ENCODE measurements at places on chromosomes 6 and 20.

DNA sequence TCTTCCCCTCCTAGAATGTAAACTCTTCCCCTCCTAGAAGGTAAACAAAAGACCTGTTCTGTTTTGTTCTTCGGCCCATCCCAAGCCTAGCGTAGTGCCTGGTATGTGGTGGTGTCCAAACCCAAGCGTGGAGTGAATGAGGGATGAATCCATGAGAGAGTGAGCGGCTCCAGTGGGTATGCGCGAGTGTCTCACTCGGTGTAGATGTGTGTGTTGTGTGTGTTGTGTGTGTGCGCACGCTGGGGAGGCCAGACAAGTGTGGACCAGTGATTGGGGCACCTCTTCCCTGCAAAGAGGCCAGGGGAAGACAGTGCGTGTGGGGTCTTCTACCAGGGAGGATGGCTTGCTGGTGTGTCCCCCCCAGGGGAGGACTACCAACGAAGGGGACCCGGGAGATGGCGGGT, 392 bp upstream of the SLC2A10 start:
- DNase-seq = no peak

- DNase-seq = no peak
Measured at GRCh38 chr6:100452998-100453397, 11.7 kb downstream of the SIM1 start.

- no peak for DNase-seq
Measured at GRCh38 chr20:34165018-34165619, 53.1 kb upstream of the EIF2S2 start.

- DNase-seq = no peak
Measured at GRCh38 chr6:16758163-16758975, 2.9 kb downstream of the ATXN1 start.

DNA sequence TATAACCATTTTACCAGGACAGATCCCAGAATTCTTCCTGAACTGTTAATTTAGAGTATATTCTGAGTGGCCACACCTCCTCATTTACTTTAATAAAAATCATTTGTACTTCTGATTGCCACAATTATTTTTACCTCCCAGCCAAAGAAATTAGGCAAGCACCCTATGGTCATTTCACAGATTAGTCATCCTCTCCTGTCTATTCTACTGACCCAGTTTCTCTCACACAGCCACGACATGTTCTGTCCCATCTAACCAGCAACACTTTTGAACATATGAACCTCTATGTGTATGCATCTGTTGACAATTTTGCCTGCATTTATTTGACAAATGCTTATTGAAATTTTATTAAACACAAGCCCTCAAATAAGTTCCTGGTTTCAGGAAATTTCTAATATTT, 202.6 kb upstream of the STXBP5 start:
- DNase-seq = no peak

- no peak for DNase-seq
Measured at GRCh38 chr6:6884193-6884627, 223.6 kb upstream of the RREB1 start.

DNA sequence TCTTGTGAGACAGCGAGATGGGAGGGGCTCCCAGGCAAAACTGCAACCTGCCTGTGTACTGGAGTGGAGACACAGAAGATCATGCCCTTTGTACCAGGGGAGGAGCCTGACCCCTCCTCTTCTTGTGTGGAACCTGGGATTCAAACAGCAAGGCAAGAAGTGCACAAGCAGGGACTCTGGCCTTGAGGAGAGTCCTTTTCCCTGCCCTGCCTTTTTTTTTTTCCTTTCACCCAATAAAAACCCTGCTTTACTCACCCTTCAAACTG, 251.8 kb upstream of the OPRM1 start:
- no peak for DNase-seq
